NCI-H1092 (cell line): ENCODE measurements at places on chromosomes 2 and 18.

DNA sequence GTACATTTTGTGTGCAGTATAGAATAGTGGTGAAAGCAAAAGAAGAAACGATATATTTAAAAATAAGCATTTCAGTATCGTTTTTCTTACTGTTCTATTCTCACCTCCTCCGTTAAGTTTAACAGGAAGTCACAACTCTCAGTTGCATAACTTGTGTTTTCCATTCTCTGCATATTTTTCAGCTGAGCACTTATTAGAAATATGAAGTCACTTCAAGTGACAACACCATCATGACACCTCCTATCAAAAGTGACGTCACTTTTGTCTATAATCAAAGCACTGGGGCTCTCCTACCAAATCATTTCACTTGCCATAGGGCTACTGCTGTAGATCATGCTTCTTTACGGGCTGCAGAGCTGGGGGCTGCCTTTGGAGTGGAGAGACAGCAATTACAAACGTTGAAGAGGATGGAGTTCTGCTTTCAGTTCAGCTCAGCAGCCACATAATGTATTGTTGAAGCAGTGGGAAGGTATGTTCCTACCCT is 36.3 kb downstream of the STAT4 start:
- DNase-seq: no peak

GRCh38 chr2:26636935-26637334 is 4.2 kb downstream of the CIB4 start:
- no peak for DNase-seq

GRCh38 chr18:32446780-32447179 is 23.9 kb downstream of the GAREM1 start:
- DNase-seq: no peak

DNA sequence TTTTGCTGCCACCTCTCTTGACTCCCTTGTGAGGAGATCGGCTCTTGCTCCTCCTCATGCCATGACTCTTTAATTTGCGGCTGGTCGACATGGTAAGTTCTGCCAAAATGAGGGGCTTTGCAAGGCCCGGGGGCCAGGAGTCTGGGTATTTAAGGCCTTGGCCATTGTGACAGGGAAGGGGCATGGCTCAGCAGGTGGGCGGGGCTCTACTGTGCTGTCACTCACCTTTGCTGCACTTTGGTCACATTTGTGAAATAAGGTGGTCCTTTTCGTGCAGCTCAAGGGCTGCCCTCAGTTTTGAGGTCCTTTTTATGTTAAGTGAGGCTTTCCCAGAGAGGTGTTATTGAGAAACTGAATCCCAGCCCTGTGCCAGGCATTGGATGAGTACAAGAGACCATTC is at the start of gene TNP1:
Gene TNP1 (minus strand): TSS at position 121 of the 400 bp plus-strand sequence. CDS start 30 bp downstream, at position 91.
- DNase-seq: no peak

DNA sequence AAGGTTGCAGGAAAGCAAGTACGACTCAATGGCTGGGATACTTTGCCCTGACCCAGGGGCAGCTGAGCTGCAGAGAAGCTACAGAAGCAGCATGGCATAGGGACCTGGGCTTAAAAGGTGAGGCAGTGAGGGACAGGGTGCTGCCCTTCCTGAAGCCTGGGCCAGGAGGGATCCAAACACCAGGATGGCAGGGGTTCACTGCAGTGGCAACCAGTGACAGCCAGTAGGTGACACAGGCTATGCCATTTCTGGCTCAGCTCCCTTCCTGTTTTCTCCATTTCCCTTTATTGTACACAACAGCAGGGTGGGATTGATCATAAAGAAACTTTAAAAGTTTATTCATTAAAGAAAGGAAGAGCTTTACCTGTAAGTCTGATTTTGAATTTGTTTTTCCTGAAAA is 48.8 kb downstream of the CABYR start:
- no peak for DNase-seq

- no peak for DNase-seq
Observed at GRCh38 chr2:173132531-173132930, 56.9 kb downstream of the MAP3K20 start.
